ENCODE measurements at places on chromosomes 4 and X.

DNA sequence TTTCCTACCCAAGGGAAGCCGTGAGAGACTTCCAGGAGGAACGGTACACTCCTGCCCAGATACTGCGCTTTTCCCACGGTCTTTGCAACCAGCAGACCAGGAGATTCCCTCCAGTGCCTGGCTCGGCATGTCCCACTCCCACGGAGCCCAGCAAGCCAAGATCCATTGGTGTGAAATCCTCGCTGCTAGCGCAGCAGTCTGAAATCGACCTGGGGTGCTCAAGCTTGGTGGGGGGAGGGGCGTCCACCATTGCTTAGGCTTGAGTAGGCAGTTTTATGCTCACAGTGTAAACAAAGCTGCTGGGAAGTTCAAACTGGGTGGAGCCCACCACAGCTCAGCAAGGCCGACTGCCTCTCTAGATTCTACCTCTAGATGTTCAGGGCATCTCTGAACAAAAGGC lies 284.8 kb upstream of the FGF13 start:
- DNase-seq: no peak

GRCh38 chrX:133776072-133776471 lies 209.3 kb downstream of the GPC3 start:
- DNase-seq: no peak

GRCh38 chr4:81214144-81214880 lies 710 bp downstream of the PRKG2 start:
- DNase-seq: no peak

DNA sequence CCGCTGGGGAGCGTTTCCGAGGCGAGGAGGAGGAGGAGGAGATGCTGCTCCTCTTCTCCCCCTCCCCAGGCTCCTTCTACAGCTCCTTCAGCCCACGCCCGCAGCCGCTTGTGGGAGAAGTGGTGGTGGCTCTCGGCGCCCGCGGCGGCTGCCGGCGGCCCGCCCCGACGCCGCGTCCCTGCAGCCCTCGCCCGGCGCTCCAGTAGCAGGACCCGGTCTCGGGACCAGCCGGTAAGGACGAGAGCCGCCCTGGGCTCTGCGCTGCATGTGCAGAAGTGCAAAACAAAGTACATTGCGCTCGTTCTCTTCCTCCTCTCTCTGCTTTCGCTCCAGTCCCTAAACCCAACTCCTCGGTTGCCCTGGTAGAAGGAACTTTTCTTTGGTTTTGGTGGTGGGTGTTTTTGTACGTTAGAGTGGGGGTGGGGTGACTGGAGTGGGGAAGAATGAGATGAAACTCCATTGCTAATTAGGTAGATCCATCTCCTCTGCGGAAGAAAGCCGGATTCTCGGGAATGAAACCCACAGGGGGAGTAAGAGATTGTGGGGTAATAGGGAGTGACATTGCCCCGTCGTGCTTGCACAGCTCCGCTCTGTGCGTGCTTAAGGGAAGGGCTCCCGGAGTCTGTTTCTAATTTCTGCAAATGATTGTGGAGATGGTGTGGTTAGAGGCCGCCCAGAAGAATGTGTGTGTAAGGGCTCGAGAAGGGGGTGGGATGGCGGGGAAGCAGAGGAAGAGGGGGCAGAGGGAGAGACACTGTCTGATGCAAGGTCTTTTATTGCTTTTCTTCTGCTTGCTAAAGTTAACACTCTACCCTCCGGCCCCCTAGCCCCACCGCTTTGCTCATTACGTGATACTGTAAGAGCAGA lies 677 bp downstream of the PTPN13 start:
- peak; percentile 12 for DNase-seq

DNA sequence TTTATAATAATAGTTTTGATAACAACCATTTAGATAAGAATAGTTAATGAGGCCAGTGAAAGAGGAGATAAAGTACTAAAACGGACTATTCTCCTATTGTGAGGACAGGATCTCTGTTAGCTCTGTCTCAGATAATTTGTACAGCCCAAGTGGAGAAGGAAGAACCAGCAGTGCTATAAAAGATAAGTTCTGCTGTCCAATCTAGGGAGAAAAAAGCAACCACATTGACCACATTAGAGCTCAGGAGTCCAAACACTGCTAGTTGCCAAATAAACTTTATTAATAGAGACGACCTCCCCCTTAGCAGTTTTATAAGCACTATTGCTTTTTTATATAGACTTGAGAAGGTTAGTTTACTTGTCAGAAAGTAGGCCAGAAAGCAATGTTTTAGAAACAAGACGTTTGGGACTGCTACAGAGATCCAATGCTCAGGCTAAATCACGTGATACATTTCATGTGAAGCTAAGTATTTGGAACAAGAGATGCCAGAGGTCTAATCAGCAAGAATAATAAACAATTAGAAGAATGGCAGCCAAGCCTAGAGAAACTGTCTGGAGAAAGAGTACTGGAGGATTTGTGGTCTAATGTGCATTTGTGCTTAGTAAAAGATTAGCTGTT lies 15.9 kb downstream of the IL15 start:
- DNase-seq: no peak

DNA sequence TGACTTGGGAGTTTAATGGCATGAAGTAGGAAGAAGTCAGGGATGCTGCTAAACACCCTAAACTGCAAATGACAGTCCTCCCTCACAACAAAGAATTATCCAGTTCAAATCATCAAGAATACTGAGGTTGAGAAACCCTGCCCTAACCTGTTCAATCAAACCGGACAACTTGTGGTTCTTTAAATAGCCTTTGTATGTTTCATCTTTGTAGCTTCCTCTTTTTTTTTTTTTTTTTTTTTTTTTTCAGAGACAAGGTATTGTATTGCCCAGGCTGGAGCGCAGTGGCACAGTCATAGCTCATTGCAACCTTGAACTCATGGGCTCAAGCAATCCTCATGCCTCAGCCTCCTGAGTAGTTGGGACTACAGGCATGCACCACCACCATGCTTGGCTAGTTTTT lies 52.5 kb upstream of the TTC29 start:
- DNase-seq: no peak
